Activated B cell treated with CpG ODN at 0.5 μM for 24 hours (primary cell): ENCODE measurements at places on chromosomes 4 and X. TPM values are rescaled to one million over a fixed set of nuclear protein-coding genes. Genes with fewer than 3 reads are reported as not detected.

FRAS1 gene
- not detected in 2 replicates for total RNA-seq

DGAT2L6 gene
- total RNA-seq, result not detected in 2 replicates

H2BW2 gene
- 0.11 TPM in 1 of 2 replicates, not detected in the other for total RNA-seq

IQSEC2 gene
- total RNA-seq, result 0.24 and 0.53 TPM in 2 replicates

REPS2 gene
- total RNA-seq, result 1.6 and 2.0 TPM in 2 replicates

CENPVL2 gene
- total RNA-seq, result not detected in 2 replicates

SH2D1A gene
- not detected in 2 replicates for total RNA-seq

HMX1 gene
- not detected in 2 replicates for total RNA-seq

FAM149A gene
- total RNA-seq, result not detected in 2 replicates
